SHP77 treated with DMSO at 0.1 percent for 48 hours (cell line): ENCODE measurements at places on chromosomes 7 and 10.
A peak's percentile ranks its signal among the peaks of the same experiment; 100 is the strongest.

GRCh38 chr7:88291398-88292173, 15.1 kb downstream of the STEAP4 start:
- peak; percentile 38 for DNase-seq

DNA sequence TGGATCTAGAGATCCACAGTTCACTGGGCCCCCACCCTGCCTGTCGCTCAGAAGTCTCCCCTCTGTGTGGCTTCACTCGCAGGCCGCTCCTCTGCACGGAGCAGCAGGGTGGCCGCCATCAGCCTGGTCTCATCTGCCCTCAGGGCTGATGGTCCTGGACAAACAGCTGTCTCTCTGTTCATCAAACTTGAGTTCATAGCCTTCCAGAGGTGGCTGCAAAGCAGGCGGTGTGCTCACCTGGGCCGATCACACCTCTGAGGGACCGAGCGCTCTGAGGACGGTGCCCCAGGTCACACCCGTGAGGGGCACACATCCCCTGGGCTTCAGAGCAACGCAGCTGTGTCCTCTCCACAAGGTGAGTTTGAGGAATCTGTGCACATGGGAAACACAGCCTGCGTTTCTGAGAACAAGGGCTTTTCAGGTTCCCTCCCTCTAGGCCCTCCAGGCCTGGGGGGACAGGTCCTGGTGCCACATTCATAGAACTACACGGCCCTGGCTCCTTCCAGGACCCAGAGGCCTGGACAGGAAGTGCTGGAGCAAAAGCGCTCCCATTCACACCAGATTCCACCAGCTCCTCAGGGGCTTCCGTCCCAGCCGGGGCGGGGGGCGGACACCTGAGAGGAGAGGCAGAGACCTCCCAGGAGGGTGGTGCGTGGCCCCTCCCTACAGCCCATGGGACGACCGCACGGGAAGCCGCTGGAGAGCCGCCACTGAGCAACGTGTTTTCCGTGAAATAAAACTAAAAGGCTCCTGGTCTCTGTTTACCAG, 31.2 kb upstream of the FAM20C start:
- no peak for DNase-seq

GRCh38 chr7:102028206-102028826, 210.9 kb downstream of the CUX1 start:
- DNase-seq: no peak

DNA sequence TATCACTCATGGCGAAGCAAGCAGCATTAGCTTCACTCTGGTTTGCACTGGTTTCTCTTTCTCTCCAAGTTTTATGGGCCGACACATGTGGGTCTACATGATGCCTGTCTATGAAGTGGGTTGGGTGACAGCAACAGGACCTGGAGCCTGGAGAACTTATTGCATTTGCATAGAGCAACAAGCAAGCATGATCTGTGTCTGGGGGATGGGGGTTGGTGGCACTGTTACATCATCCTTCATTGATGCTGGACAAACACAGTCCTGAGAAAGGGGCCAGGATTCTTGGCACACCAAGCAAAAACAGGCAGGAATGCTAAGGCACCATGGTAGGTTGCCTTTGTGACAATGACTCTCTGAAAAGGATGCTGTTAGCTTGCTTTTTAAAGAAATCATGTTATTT, 266.2 kb upstream of the CDC14C start:
- DNase-seq: no peak

DNA sequence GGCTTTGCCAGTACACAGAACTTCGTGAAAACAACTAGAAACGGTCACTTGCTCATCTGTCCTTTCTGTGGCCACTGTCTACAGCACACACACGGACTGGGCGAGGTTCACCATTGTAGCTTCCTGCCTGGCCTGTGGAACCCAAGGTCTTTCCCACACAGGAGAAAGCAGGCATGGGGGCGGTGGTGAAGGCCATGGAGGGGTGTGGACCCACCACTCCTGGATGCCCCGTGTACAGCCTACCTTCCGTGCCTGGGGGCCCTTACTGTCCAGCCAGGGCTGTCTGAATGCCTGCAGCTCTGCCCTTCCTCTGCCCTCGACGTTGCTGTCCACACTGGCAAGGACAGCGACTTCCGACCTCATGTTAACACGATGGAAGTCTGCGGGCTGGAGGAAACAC, 108.8 kb downstream of the PRPF18 start:
- no peak for DNase-seq

DNA sequence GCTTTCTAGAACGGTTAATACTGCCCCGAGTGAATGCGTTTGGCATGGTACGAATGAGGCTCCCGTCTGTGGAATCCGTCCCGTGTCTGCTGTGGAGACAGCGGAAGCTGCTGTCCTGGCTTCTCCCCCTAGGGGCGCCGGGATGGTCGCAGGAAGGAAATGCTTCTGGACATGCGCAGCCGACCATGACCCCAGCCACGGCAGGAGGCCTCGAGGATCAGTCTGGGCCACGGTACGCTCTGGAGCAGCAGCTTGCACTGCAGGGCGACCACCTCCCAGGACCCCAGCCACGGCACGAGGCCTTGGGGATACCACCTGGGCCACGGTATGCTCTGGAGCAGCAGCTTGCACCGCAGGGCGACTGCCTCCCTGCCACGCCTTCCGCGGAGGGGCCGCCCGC, 107.9 kb downstream of the CYTH3 start:
- no peak for DNase-seq

GRCh38 chr10:14014423-14014822, 316.3 kb downstream of the FRMD4A start:
- no peak for DNase-seq

DNA sequence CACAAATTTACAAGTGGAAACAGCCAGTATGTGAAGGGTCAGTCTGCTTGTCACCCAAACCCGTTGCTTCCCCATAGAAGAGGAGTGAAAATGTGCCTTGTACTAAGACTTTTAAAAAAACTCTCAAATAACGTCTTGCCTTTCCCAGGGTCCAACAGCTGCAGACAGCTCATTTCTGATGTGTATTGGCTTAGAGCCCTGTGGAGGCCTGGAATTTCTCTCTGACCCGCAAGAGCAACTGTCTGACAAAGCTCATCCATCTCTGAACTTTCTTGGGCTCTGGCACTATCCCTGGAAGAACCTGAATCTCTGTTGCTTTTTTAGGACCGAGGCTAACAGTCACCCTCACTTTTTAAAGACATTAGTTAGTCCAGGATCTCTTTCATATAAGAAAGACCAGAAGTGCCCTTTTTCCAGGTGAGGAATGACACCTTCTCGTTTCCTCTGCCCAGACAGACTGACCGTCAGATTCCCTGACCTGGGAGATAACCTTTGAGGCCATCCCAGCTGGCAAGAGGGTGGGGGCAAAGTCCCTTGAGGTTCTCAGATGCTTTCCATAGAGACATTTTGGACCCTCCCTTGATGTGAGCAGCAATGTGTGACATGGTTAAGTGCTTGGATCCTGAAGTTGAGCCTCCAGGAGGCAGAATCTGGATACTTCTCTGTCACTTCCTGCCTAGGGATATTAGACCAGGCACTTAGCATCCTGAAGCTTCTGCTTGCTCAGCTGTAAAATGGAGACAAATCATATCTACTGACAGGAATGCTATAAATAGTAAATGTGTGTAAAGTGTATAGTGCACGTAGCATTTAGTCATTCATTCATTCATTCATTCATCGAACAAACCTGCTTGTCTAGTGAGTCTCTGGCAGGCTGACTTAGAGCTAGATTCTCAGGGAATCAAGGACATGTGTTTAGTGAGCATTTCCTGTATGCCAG, 4.5 kb upstream of the NODAL start:
- DNase-seq: no peak

DNA sequence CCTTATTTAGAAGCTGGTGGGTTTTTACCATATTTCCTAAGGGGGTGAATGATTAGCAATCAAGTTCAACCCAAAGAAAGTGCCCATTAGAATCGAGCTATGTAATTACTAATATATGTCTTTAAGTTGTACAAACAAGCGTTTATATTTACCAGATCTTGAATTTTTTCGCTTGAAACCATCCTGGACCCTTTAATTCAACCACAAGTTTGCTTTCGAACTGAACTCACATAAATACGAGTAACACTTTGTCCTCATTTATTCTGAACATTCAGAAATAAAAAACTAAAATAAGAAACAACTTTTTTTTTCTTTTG, 1.5 kb downstream of the SRI start:
- DNase-seq: no peak

GRCh38 chr7:43260980-43261878, 148.8 kb downstream of the HECW1 start:
- DNase-seq: peak; percentile 82

- no peak for DNase-seq
These were observed at the start of gene HIPK2 for GRCh38 chr7:139777948-139778841. Gene HIPK2, minus strand, starts transcription at chr7:139777998. Its CDS starts 375 bp downstream, at chr7:139777623.

DNA sequence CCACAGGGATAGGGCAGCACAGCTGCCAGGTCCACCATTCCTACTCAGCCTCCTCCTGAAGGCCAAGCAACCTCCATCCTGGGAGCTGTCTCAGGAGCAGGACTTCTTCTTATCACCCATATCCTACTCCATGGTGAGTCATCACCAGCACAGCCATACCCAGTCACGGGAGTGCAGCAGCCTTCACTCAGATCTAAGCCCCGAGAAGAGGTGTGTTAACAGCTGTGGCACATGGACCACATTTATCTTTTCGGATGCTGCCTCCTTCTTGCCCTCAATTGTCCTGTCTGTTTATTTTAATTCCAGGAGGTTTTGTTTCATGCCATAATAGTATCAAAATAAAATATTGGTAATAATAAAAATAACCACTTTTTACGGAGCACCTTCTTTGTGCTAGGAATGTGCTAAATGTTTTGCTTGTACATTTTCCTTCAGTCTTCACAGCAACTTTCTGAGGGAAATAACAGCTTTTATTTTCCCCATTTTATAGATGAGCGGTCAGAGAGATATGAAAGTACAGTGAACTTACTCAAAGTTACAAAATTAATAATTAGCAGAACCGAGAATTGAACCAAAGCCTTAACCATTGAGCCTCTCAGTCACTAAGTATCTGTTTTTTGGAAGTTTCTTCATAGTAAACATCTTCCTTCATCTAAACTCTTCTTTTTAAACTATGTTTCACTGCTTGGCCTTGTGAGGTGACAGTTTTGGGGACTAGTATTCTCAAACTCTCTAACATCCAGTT, 2.5 kb upstream of the KEL start:
- DNase-seq: no peak

DNA sequence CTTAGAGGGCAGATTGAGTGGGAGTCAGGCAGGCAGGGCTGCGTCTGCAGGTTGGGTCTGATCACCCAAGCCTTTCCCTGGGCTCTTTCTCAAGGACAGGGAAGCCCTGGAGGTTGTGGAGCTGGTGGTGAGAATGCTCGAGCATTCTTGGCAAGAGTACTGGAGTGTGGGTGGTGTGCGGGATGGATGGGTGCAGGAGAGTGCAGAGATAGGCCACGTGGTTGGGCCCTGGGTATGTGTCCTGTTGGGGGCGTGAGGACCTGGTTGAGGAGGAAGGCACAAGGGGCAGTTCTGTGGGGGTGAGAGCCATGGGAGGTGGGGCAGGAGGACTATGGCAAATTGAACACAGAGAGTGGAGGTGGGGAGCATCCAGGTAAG, 135.9 kb downstream of the PTPN20 start:
- DNase-seq: no peak

GRCh38 chr10:106133451-106133850, 1031.1 kb downstream of the SORCS1 start:
- DNase-seq: no peak

DNA sequence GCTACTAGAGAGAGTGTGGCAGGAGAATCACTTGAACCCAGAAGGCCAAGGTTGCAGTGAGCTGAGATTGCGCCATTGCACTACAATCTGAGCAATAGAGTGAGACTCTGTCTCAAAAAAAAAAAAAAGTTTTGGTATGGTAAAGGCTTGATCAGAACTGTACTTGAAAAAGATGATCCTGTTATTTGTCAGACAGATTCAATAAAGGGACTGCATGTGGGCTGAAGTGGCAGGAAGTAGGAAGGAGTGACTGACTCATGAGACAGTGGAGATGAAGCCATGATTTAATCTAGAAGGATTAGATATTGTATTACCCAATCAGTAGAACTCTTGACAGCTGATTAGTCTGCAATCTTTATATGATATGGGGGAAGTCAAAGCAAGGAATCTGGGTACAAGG, 2.7 kb upstream of the TMEM254 start:
- no peak for DNase-seq

DNA sequence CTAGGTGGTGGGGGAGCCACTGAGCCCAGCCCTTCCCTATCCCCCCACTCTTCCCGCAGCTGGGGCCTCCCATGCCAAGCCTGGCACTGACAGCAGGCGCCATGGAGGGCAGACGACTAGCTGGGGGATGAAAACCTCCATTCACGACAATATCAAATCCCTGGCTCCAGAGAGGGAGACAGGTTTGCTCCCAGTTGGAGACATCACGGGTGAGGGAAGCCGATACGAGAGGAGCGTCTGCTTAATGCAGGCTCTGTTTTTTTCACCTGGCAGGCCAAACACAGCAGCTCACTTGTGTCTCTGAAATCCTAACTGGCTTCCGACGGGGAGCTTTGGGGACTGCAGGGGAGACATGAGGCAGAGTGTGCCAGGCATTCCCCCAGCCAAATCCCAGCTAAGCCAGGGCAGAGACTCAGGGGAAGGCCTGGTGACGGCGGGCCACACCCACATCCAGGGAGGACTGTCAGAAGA, 307.4 kb upstream of the ZMIZ1 start:
- DNase-seq: no peak

- no peak for DNase-seq
These were observed 181.4 kb downstream of the IPMK start for GRCh38 chr10:58086144-58086762.

DNA sequence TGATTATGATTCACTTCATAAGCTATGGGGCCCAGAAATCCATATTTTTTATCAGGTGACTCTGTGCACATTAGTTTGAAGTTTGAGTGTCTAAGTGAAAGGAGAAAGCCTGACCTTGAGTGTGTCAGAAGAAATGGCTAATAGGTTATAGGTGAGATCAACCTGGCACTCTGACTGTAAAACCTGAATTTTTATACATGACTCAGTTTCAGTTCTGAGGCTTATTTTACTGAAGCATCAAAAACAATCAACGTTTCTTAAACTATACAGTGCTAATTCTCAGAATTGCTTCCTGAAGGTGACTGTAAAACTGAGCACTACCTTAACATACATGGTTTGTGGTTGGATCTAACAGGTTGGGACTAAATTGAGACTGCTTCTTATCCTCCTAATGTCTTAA, 159.4 kb upstream of the AHR start:
- no peak for DNase-seq

DNA sequence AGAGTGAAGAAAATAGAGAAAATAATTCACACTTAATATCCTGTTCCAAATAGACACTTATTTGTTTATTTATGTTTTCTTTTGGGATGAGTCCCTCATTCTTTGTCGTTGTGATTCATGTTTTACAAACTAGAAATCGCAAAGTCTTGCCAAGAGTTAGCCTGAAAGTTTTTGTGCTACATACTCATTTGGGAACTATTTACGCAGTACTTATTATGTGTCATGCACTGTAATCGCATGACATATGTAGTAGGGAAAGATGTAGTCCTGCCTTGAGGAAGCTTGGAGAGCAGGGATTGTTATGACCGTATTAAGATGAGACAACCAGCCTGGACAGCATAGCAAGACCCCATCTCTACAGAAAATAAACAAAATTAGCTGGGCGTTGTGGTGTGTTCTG, 189.3 kb downstream of the ABCA13 start:
- no peak for DNase-seq

GRCh38 chr7:124915242-124915641, 14.4 kb downstream of the POT1 start:
- DNase-seq: no peak
